NCI-H460 (cell line): ENCODE measurements at places on chromosomes 3 and 15. TPM values are rescaled to one million over a fixed set of nuclear protein-coding genes. Genes with fewer than 3 reads are reported as not detected.

ELL3 gene
- total RNA-seq, result 3.9 and 4.0 TPM in 2 replicates

TNFSF10 gene
- total RNA-seq, result 0.12 and 1.5 TPM in 2 replicates

NR2E3 gene
- total RNA-seq, result 0.23 and 0.37 TPM in 2 replicates

DNA sequence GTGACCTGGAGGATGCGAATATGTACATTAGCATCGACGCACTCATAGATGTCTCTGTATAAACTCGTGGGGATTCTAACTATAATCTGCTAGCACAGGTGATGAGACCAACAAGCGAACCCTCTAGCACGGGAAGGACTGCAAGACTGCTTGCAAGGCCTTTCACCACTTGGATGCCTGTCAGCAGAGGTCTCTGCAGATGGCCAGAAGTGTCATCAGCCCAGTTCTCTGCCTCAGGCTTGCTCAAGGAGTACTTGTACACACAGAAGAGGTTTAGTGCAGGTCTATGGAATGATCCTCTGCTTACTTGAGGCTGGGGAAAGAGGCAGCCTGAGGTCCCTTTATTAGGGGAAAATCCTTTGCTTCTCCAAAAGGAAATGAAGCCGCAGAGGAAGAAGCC is 48.1 kb downstream of the EDEM1 start:
- DNase-seq, result no peak

DNA sequence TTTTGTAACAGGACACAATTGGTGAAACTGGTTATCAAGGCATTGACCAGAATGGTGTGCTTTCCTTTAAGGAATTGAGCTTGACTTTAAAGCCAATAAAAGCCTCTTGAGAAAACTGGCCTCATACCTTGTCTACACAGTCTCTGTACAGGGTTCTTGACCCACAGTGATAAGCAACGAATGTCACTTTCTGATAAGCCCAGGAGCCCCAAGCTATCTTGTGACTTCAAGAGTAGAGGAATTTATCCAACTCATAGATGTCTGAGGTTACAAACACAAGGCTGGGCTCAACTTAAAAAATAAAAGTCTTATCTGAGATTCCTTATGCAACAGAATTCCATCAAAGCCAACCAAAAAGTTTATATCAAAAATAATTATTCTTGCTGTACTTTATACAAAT is 212.1 kb downstream of the GBE1 start:
- no peak for DNase-seq

- no peak for DNase-seq
Measured at GRCh38 chr3:58996730-58997129, 53.1 kb downstream of the CFAP20DC start.

- DNase-seq, result no peak
Measured at GRCh38 chr15:46701896-46702295, 1015.4 kb upstream of the SEMA6D start.
